ENCODE measurements at places on chromosomes 7 and 10. TPM values are rescaled to one million over a fixed set of nuclear protein-coding genes. Genes with fewer than 3 reads are reported as not detected.

DNA sequence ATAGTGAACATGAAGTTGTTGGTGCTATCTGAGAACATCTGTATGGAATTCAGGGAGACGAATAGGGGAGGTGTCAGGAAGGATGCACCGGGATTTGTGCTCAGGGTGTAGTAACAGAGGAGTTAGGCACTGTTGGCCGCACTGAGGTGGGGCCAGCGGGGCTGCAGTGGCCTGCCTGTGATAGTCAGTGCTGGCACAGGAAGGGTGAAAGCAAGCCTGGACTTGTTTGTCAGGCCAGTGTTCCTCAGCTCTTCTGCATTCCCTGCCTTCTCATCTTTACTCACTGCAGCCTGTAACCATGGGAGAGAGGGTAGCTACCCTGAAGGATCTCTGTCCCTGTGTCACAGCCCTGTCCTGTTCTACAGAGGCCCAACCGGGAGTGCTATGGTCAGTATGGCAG, 81.3 kb downstream of the SH2D4B start:
- H3K27me3 ChIP-seq = peaks cover 5% of the 10 kb centered on the region
- H3K27ac ChIP-seq = no peak overlapping the region
- H3K36me3 ChIP-seq = no peaks in the 10 kb centered on the region
- no peaks in the 10 kb centered on the region for H3K4me1 ChIP-seq

- no peaks in the 10 kb centered on the region for H3K27me3 ChIP-seq
- no peak for DNase-seq
- H3K36me3 ChIP-seq = no peaks in the 10 kb centered on the region
- H3K27ac ChIP-seq = no peak overlapping the region
Observed at GRCh38 chr10:44125879-44126278, 259.0 kb downstream of the CXCL12 start.

- no peaks in the 10 kb centered on the region for H3K36me3 ChIP-seq
- DNase-seq = peak; percentile 67
- H3K27me3 ChIP-seq = peaks cover 15% of the 10 kb centered on the region
- no peak overlapping the region for H3K27ac ChIP-seq
Observed at GRCh38 chr10:42952349-42952748, 124.5 kb upstream of the RET start.

DNA sequence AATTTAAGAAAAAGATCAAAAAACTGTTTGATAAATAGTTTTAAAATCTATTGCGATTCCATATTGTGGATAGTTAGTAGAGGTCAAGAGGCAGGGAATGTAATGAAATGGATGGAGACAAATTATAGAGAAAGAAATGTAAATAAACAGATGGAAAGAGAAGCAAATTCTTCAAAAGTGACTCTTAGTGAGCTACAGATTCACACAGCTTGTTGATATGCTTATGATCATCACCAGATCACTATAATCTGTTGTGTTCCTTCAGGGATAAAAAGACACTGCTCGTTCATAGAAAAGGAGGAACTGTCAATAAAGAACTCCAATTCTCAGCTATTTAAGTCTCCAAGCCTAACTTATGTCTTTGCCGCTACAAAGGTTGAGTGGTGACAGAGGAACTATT, 251.4 kb upstream of the SEMA3C start:
- DNase-seq = no peak
- H3K36me3 ChIP-seq = no peaks in the 10 kb centered on the region
- H3K27ac ChIP-seq = no peak overlapping the region
- H3K4me3 ChIP-seq = no peak overlapping the region
- peaks cover 14% of the 10 kb centered on the region for H3K4me1 ChIP-seq

Gene TYW1B
- 3.1 TPM for total RNA-seq

GRCh38 chr7:157292770-157293412, 43.9 kb upstream of the DNAJB6 start:
- DNase-seq = no peak
- no peak overlapping the region for H3K4me3 ChIP-seq
- H3K27ac ChIP-seq = no peak overlapping the region
- no peaks in the 10 kb centered on the region for H3K27me3 ChIP-seq
- H3K4me1 ChIP-seq = peaks cover 5% of the 10 kb centered on the region

DNA sequence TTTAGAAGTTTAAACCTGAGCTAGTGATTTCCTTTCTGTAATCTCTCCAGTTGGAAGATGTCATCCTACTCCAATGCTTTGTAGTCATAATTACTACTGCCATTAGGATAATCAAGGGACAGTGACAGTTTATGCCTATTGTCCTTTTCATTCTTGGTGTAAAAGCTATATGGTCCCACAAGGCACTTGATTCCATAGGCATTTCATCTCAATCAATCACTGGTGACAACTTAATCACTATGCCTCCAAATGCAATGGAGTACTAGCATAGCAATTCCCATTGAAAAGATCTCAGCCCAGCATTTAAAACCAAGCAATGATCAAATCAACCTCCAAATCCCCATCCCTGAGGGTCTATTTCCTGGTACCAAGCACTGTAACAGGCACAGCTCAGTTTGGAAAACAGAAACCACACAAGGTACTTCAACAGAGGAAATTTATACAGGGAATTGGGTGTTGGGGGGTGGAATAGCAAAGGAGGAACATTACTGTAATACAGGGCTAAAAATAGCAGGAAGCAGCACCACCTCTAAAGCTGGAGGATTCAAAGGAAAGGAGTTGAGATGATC, 51.0 kb downstream of the FHIP2A start:
- H3K27ac ChIP-seq = no peak overlapping the region
- DNase-seq = no peak
- no peak overlapping the region for H3K4me3 ChIP-seq

DNA sequence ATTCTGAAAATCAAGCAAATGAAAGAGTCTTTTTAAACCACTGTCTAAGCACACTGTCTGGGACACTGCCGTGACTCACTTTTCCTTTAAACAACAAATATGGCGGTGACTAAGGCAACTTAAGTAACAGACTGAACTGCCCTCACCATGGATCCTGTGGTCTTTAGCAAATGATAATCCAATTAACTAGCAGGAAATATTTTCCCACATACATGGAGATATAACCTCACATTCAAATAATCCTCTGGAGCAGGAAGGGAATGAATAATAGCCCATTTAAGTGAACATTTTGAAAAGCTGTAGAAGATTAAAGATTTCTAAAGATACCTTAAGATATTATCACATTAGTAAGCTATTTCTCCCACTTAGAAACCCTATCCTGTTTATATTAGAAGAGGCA, 40.3 kb upstream of the LRRC17 start:
- no peaks in the 10 kb centered on the region for H3K27me3 ChIP-seq
- H3K27ac ChIP-seq = no peak overlapping the region
- no peaks in the 10 kb centered on the region for H3K36me3 ChIP-seq
- peaks cover 33% of the 10 kb centered on the region for H3K4me1 ChIP-seq
- no peak for DNase-seq
- H3K4me3 ChIP-seq = no peak overlapping the region

Gene ZNF92
- total RNA-seq = 17.3 TPM

DNA sequence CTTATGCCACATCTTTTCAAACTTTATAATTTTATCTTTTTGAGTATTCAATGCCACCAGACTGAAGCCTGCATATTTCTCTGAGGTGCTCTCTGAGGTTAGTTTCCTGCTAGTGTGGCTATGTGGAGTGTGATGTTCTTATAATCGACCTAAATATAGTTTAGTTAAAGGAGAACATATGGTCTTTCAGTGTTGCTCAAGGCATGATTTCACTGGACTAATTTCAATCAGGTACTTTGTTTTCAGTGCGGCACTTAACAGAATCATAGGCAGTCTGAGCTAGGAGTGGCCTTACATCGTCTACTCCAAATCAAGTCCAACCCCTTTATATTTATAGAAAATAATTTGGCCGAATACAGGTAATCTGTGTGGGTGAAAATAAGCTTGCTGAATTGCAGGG, 134.2 kb downstream of the NXPH1 start:
- no peak overlapping the region for H3K4me3 ChIP-seq
- H3K36me3 ChIP-seq = no peaks in the 10 kb centered on the region
- no peak overlapping the region for H3K27ac ChIP-seq
- DNase-seq = no peak

Gene TMEM225B
- total RNA-seq = 0.36 TPM

- no peak overlapping the region for H3K27ac ChIP-seq
- H3K4me1 ChIP-seq = peaks cover 4% of the 10 kb centered on the region
- H3K27me3 ChIP-seq = no peaks in the 10 kb centered on the region
- no peak overlapping the region for H3K4me3 ChIP-seq
- H3K36me3 ChIP-seq = no peaks in the 10 kb centered on the region
- DNase-seq = no peak
Observed at GRCh38 chr10:83469728-83470331, 669.5 kb upstream of the GHITM start.

- H3K36me3 ChIP-seq = no peaks in the 10 kb centered on the region
- no peak overlapping the region for H3K4me3 ChIP-seq
- H3K4me1 ChIP-seq = peaks cover 5% of the 10 kb centered on the region
- H3K27ac ChIP-seq = no peak overlapping the region
Observed at GRCh38 chr10:30732671-30733070, 103.1 kb upstream of the LYZL2 start.

DNA sequence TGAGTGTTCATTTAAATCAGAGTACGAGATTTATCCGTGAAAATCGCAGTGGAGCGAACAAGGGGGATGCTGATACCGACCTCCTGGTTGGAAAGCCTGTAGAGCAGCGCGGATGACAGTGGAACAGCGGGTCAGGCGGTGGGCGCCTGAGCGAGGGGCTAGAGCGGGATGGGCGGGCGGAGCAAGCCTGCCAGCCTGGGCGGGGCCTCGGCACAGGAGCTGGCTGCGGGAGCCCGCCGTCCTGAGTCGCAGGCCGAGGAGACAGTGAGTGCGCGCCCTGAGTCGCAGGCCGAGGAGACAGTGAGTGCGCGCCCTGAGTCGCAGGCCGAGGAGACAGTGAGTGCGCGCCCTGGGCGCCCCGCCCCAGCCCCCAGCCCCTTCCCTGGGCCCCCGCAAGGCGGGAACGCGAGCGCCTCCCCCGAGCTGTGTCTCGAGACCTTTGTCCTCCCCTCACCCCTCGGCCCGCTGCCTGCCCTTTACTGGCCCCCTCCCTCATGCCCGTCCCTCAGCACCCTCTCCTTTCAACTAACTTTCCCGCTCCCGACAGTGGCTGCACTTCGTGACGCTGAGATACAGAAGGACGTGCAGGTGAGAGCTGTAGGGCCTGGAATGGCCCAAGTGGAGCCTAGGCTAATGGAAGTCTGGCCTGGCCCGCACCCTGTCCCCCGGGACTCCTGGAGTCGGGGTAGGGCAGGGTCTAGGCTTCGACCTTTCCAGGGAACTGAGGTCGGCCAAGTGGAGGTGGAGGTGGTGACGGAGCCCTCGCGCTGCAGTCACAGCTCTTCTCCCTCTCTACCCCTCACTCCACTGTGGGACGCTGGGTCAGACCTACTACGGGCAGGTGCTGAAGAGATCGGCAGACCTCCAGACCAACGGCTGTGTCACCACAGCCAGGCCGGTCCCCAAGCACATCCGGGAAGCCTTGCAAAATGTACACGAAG, at the start of gene AS3MT:
TSS of gene AS3MT (plus strand) at position 213 of the 941 bp plus-strand sequence. CDS start at position 336, 123 bp downstream.
- H3K4me1 ChIP-seq = peaks cover 17% of the 10 kb centered on the region
- H3K27me3 ChIP-seq = no peaks in the 10 kb centered on the region
- DNase-seq = peak; percentile 80
- no peaks in the 10 kb centered on the region for H3K36me3 ChIP-seq
- H3K4me3 ChIP-seq = peak within 1 kb of the TSS; percentile 90
- H3K27ac ChIP-seq = peak within 1 kb of the TSS; percentile 69

Gene OPN1SW
- total RNA-seq = not detected

Gene CYP3A4
- total RNA-seq = 10.0 TPM

Gene CCL24
- not detected for total RNA-seq

Measured in type B pancreatic cell (in vitro differentiated cells).